Activated CD4-positive, alpha-beta T cell treated with anti-CD3 and anti-CD28 coated beads for 24 hours (primary cell): ENCODE measurements at places on chromosomes 12 and 14.
A peak's percentile ranks its signal among the peaks of the same experiment; 100 is the strongest.

GRCh38 chr12:130438711-130439110, 101.0 kb downstream of the PIWIL1 start:
- DNase-seq = no peak

DNA sequence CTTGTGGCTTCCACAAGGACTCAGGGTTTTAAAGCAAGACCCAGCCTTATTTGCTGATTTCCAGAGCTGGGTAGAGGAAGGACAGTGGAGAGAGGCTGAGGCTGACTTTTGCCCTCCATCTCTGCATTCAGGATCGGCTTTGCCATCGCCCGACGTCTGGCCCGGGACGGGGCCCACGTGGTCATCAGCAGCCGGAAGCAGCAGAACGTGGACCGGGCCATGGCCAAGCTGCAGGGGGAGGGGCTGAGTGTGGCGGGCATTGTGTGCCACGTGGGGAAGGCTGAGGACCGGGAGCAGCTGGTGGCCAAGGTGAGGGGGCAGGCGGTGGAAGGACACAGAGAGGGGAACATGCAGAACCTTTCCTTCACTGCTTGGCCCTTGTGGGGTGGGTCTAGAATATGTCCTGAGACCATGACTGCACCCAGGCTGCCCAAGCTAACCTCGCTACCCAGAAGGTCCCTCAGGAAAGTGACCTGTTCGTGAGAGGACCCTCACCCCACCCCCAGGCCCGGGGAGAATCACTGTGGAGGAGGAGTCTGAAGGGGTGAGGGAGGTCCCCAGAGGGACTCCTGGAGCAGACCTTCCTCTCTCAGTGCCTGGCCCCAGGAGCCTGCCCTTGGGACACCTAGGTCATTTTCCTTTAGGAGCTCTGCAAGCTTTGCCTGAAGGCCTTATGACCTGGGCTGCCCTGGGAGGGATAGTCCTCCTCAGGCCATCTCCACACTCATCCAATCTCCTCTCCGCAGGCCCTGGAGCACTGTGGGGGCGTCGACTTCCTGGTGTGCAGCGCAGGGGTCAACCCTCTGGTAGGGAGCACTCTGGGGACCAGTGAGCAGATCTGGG, 3.1 kb downstream of the DHRS2 start:
- no peak for DNase-seq

DNA sequence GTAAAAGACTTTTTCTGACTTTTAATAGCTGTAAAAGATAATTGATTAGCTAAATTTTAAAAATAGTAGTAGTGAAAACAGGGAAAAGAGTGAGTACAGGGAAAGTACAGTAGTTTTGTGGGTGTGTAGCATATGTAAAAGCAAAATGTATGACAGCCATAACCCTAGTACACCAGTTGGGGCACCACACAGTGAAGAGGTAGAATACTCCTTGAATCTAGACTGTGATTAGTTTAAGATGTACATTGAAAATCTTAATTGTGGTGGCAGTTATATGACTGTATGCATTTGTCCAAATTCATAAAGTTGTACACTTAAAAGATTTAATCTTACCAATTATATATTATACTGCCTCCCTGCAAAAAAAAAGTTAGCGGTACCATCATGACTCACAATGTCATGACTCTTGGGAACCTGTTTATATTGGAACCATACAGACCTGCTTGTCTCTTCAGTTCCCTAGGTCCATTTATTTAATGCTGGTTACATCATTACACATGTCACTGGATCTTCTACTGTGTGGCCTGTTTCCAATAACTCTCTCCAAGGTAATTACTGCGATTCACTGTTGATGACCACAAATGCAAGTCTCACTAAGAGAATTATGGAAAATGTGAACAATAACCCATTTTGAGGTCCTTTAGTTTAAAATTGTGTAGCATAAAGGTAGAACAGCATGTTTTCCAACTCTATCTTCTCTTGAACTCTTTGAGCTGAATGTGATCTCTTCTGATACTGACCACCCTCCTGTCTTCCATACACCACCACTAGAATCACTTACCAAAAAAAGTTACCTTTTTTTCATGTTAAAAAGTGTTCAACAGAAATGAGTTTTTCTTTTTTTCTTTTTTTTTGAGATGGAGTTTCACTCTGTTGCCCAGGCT, 264.2 kb upstream of the AMIGO2 start:
- no peak for DNase-seq

DNA sequence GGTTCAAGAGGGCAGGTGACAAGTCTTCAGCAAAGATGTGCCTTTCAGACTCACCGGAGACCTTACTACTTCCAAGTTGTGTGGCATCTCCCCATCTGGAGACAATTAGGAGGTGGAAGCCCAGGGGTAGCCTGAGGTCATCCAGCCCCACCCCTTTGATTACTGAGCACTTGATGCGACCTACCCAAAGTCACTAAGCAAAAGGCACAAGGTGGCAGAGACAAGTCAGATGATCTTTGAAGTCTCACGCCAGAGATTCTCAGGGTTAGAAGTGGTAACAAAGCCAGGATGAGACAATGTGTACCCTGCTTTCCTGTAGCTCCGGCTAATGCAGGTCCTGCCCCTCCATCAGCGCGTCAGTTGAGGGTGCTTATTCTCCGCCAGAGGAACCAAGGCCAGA, 1.4 kb upstream of the FOXN3 start:
- DNase-seq = no peak

DNA sequence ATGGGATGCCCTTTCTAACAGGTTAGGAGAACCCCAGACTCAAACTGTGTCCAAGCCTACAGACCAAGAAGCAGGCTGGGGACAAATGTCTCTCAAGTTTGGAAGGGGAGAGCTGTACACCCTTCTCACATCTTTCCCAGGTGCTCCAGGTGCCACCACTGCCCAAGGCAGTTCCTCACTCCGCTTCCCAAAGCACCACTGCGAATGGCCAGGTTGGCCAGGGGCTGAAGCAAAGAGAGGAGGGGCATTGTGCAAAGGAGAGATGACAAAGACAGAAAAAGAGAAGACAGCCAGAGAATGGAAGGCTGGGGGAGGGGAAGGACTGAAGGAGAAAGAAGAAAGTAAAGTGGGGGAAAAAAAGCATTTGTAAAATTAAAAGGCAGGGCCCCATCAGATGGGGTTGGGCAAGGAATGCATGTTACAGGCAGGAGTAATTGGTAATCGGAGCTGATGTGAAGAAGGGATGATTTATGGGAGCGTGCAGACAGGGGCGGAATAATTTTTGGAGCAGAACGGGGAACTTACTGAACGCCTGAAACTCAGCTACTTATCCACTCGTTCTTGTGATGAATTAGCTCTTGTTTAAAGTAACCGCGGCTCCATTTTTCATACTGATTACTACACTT, 165.8 kb downstream of the ESRRB start:
- DNase-seq = no peak

DNA sequence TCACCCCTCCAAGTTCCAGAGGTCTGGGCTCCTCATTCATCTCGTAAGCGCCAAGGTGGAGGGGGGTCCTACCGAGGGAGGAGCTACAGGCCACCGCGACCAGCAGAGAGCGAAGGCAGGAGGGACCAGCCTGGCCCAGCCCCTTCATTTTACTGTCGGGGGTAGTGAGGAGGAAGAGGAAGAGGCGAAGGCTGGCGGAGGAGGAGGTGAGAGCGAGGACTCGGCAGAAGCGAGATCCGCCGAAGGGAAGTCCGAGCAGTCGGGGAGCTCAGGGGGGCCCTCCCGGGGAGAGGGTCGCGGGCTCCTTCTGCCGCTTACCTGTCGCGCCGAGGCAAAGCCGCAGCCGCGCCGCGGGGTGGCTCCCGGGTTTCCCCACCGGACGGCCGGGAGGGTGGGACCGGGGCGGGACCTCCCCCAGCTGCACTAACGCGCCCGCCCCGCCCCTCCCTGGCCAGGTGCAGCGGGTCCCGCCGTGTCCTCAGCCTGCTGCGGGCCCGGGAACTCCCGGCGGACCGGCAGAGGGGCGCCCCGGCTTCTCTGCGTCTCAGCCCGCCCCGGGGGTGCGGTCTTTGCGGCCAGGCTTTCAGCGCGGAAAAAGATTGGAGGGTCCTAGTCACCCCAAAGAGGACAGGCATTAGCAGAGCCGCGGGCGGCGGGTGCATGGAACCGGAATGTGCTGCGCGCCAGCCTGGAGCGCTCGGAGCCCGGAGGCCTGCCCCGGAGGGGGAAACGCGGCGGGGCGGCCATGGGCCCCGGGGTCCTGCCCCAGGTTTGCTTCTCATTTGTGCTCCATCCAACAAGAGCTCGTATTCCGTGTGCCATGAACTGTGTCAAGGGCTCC, at the start of gene GALNT6:
Gene GALNT6, minus strand, starts transcription at position 124 of the 841 bp plus-strand sequence. CDS start 11,625 bp downstream, outside the sequence.
- peak; percentile 47 for DNase-seq

GRCh38 chr12:112870267-112870980, 36.3 kb upstream of the OAS1 start:
- no peak for DNase-seq

GRCh38 chr14:78566026-78566858, 396.1 kb downstream of the NRXN3 start:
- DNase-seq = peak; percentile 42

DNA sequence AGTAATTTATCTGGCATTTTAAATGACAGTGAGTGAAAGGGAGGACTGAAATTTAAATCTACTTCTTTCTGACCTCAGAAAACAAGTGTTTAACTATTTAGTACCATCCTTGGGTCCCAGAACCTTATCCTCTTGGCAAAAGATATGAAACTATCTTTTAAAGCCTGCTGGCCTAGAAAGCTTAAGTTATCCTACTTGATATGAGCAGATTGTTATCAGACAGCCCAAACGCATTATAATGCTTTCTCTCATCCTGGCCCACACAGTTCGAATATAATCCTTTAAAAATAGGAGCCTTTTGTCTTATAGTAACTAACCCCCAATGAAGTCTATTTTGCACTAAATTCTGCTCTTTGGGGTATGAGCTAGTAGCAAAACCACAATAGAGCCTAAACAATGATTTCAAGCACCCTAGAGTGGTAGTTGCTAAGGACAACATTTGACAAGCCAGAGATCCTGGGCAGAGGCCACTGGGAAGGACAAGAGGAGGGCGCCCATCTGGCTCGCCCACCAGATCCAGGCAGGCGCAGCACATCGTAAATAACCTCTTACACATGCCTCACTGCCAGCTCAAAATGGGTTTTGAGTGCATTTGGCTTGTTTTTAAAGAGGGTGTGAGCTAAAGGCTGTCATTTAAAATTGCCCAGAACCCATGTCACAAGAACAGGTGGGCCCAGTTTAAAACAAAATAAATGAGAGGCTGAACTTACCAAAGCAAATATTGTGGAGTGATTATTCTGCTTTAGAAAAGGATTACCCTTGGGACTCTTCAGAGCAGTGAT, 37.7 kb upstream of the CRY1 start:
- no peak for DNase-seq

DNA sequence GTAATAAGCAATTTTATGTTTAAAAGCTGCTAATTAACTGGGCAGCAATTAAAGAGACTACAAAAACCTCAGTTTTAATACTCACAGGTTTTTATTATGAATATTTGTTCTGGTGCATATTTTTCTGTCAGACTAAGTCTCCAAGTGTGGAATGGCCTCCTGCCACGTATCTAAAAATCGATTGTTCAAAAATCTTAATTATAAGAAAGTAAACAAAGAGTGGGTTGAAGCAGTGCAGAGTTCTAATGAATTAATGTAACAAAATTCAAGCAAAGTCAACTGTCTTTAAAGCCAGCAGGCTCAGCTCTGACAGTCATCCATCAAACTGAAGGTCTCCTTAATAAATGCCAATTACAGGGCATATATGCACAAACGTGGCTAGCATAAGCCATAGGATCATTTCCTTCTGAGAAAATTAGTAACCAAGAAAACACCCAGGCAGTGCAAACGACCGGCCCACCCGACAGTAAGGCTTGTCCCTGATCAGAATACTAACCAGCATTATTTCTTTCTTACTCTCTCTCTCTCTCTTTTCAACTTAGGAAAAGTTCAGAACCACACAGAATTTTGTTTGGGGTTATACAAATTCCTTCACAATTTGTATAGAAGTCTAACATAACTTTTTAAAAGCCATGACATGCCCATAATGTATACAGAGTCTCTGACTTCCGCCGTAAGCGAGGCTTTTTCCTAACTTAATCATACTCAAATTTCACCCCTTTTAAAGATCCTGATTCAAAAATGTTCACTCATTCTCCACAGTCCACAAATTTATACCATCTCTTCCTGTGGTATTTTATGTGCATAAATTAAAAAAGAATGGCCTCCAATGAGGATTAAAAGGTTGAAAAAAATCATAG, 83.8 kb downstream of the SLC25A21 start:
- no peak for DNase-seq

DNA sequence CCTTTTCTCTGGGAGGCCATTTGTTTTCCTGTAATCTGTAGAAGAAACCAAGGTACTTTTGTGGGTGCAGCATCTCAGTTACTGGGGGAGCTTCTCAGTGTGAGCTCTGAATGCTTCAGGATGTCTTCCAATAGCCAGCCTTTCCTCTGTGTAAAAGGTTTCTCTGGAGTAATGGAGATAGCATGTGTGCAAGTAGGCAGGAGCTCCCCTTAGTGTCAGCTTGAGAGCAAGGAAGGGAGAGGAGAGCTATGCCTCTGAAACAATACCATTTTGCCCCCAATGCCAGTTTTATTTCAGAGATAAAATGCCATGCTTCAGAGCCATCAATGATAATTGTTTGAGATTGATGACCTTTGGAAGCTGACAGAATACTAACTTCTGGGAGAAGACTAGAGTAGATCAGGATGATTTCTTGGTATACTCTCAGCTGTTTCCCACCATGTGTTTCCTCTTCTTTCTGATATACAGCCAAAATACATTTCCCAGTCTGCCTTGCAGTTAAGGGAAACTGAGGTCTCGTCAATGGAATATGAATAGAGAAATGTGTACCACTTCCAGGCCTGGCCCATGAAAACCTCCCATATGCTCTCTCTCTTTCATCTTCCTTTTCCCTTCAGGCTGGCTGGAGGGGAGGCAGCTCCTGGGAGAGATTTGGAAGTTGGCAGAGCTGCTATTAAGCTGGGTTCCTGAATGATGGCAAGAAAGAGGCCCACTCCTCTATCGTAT, 125.7 kb downstream of the CRADD start:
- no peak for DNase-seq

DNA sequence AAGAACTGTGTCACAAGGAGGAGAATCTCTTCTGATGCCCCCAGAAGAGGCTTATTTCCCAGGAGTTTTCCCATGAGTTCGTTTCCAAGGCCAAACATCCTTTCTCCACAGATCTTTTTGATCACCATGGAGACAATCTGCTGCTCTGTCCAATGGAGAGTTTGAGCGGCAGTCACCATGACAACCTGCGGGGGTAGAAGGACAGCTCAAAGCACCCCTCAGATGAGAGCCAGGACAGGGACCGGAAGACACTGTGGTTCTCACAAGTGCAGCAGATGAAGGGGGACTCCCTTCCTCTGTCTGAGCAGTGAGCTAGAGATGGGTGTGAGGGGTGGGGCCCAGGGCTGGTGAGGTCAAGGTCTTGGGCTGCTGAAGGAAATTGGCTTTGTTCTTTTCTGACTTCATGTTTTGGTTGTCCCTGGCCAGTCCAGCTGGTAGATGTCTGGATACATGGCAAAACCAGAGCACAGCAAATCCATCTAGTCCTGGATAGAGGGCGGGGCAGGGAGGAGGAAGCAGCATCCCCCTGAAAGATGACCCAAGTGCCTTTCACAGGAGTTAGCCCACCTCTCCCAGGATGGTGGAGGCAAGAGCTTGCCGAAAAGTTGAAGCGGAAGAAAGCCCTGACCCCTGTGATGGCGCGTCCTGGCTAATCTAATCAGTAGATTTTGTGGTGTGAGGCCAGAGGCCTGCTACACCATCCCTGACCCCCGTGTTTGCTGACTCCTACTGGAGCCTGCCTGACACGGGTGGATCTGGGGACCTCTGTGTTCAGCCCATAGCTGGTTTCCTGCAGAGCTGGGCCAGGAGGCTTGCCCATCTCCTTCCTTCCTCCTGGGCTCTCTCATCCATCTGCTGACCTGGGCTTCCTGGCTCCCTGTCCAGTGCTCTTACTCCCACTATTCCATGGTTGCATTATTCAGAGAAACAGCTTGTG, 24.4 kb downstream of the DHRS2 start:
- DNase-seq = no peak
